Skeletal muscle cell (primary cell): ENCODE measurements at places on chromosomes 6 and 20.

DNA sequence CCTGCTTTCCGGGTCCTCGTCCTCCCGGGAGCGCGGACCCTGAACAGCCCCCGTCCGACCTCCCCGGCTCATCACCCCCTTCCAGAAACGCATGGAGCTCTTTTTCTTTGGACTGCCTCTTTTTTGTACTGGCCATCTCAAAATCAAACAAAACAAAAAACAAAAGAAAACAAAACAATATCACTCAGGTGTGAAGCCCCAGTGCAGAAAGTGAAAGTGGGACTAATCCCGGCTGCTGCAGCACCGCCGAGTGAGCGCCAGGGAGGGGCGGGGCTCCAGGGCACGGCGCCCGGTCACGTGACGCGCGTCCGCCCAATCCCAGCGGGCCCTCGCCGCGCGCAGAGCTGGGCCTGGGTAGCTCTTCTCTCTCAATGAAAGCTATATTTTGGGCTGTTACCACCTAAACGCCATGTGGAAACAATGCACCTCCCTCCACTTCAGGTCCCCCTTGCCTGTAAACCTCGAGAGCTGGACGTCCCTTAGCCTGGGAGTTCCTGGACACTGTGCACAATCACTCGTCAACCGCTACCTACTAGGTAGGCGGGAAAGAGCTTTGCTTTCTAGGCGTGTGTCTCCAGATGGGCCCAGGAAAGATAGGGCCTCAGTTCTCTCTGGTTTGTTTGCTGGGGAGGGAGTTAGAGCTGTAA is 93.7 kb upstream of the PRDM1 start:
- peak; percentile 38 for DNase-seq

GRCh38 chr6:133644892-133645619 is 243.9 kb upstream of the TCF21 start:
- DNase-seq, result no peak

- DNase-seq, result no peak
Observed at GRCh38 chr20:45765980-45766379, 25.7 kb downstream of the WFDC3 start.

DNA sequence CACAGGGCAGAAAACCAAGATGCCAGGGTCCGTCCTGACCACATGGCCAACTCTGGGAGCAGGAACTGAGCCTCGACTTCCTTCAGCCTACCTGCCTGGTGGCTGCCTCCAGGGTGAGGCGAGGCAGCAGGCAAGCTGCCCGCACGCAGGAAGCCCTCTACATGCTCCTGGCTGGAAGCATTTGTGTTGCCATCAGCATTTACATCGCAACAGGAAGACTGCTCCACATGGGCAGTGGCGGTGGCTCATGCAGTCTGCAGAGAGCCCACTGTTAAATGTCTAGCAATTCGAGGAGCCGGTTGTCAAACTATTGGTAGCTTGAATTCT is 233.8 kb downstream of the SYNDIG1 start:
- DNase-seq, result no peak

DNA sequence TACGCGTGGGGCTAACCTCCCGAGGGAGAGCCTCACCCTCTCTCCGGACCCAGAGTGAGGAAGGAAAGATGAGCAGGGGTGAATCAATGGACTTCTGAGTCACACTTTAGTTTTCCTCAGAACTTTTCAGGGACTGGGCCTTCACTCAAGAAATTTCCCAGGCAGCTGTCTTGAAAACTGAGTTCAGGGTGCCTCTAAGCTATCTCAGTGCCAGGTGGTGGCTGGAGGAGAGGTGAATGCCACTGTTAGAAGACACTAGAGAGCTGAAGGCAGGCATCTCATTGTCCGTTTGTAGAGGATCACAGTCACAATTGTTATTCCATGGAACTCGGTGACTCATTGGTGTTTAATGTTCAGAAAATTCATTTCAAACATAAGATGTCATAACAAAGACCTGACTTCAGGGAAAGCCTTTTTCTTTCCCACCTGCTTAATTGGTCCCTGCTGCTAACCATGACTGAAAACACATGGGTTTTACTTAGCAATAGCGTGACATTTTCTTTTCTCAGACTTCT is 5.3 kb upstream of the SERPINB6 start:
- no peak for DNase-seq

DNA sequence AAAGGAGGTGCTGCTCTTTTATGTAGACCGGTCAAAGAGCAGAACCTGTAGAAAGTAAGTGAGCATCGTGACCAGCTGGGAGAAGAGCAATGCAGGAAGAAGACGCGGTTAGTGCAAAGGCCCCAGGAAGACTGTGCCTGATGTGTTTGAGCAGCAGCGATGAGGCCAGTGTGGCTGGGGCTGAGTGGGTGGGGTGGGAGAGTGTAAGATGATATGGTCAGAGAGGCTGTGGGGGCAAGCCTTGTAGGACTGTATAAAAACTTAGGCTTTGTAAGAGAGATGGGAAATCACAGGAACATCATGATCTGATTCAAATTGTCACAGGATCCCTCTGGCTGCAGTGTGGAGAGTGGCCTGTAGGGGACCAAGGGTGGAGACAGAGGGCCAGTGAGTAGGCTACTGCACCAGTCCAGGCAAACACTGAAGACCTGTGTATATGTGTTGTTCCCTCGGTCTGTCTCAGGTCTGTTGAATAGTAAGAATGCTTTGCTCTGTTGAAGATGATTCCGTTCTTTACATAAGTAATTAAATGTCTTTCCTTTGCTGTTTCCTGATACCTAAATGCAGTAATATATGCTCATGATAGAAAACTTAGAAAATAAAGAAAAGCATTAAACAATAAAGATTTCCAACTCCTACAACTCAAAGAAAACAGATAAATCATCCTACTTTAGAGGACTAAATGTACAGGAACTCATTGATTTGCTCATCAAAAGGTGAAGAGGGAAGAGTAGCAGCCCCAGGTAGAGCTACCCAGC is 23.6 kb upstream of the WFDC2 start:
- no peak for DNase-seq

DNA sequence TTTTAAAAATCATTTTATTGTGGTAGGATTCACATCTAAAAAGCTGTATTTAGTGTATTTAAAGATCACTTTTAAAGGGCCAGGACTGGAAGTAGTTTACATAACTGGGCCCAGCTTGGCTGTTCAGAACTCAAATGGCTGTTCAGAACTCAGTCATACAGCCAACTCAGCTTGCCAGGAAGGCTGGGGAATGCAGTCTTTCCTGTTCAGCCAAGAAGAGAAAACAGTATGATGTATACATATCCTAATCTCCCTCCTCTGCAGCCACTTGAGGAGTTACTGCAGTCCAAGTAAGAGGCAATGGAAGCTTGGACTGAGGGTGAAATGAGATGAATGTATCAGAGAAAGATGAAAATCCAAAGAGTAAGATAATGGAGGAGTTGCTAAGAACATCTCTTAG is 24.6 kb downstream of the DSTN start:
- no peak for DNase-seq

- no peak for DNase-seq
Observed at GRCh38 chr6:105452924-105453756, 50.3 kb upstream of the PREP start.

DNA sequence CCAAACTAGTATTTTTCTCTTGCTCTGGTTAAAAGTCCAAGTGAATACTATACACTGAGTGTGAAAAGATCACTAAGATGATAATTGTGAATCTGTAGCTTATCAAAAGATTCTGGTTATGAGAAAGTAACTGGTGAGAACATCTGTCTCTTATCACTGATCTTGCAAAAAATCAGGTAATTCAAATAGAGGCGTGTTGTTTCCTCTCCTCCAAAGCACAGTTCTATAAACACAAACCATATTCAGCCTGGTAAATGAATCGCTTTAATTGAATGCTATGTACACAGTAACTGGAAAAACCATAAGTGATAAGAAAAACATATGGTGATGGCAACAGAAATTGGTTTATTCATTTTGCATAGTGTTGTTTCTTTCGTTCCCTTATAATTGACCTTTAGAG is 161.0 kb downstream of the RALGAPA2 start:
- DNase-seq, result no peak

- no peak for DNase-seq
Observed at GRCh38 chr20:20130399-20130798, 78.1 kb downstream of the CFAP61 start.

- DNase-seq, result no peak
Observed at GRCh38 chr20:36823121-36823520, 49.6 kb upstream of the DSN1 start.

DNA sequence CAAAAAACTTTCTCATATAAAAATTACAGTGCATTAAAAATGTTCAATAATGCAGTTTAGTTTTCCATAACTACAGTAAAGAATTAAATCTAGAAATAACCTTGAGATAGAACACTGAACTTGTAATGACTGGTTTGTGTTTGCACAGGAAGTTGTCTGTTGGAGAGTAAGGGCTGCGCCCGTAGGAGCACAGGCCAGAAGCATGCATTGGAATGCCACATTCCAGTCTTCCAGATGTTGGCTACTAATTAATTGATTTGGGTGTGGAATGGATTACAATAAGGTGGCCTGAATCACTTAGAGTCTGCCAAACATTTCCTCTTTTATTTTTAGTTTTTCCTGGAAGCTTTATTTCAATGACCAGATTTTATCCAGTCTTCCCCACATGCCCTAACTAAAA is 582.6 kb upstream of the MMS22L start:
- no peak for DNase-seq

GRCh38 chr6:69914015-69914485 is 47.7 kb downstream of the COL19A1 start:
- DNase-seq, result peak; percentile 39

- DNase-seq, result no peak
Observed at GRCh38 chr6:128482642-128483041, 37.8 kb downstream of the PTPRK start.

- DNase-seq, result no peak
Observed at GRCh38 chr6:27230758-27231111, 16.8 kb upstream of the PRSS16 start.

DNA sequence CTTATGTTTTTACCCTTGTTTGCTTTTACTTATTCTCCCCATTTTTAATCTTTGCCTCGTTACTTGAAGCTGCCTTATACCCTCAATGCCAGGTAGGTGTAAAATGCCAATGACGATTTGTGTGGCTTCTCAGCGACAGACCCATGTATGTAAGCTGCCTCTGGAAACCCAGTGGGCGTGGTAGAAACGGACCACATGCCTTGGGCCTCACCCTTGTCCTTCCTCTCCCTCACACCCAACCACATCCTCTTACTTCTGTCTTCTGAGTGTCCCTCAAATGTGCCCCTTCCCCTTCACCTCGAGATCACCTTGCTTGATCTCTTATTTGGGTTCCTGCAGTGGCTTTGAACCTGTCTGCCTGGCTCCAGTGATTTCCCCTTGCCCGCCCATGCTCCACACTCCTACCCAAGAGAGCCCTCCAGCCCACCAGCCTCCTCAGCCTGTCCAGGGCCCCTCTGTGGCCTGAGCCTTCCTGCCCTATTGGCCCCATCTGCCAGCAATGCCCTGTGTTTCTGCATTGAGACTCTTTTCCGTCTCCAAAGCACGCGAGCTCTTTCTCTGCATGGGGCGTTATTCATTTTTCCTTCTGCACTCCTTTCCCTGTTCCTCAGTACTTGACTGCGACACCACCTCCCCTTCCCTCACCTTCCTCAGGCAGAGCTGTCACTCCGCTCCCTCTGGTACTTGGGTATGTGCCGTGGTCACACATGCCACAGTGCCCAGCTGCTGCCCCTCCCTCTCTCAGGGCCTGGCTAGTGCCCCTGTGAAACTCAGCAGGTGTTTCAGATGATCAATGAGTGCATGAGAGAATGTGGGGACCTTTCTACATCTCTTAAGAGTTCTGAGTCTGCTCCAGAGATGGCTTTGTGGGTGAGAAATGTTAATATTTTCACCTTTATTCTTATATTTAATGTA is 115.4 kb downstream of the SLX4IP start:
- DNase-seq, result no peak

DNA sequence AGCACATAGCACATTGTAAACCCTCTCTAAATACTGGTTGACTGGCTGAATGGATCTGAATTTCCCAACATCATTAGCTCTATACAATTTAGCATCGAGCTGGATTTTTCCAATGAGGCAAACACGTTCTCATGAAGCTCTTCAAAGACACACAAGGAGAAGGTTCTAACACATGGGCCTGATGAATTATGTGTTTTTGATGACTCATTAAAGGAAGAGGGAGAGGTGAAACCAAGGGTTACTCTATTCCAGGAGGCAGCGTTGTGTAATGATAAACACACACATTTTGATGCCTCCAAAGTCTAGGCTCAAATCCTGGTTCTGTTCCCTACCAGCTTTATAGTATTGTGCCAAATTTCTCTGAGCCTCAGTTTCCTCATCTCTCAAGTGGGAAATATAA is 84.3 kb downstream of the PFDN4 start:
- DNase-seq, result peak; percentile 51

GRCh38 chr6:20137837-20138236 is 74.4 kb downstream of the MBOAT1 start:
- no peak for DNase-seq

GRCh38 chr6:168196881-168197635 is 118.0 kb upstream of the FRMD1 start:
- no peak for DNase-seq

GRCh38 chr6:157019115-157019641 is 242.0 kb downstream of the ARID1B start:
- no peak for DNase-seq

DNA sequence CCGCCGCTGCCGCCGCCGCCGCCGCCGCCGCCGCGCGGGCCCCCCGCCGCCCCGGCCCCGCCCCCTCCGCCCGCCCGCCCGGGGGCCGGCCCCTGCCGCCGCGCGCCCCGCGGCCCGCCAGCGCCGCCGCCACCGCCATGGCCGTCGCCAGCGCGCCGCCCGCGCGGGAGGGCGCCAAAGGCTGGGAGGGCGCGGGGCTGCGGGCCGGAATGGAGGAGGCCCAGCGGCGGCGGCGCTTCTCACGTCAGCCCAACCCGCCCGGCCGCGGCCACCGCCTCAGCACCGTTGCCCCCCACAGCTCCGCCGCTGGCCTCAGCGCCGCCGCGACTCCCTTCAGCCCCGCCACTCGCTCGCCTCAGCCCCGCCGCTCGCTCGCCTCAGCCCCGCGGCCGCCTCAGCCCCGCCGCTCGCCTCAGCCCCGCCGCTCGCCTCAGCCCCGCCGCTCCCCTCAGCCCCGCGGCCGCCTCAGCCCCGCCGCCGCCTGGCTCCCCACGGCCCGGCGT is 258 bp downstream of the PHF10 start:
- no peak for DNase-seq

- no peak for DNase-seq
Observed at GRCh38 chr6:111609028-111609820, 3.5 kb upstream of the TRAF3IP2 start.

GRCh38 chr6:131694832-131695426 is 6.3 kb downstream of the OR2A4 start:
- DNase-seq, result no peak

- DNase-seq, result no peak
Observed at GRCh38 chr6:106539936-106540335, 89.4 kb downstream of the RTN4IP1 start.

DNA sequence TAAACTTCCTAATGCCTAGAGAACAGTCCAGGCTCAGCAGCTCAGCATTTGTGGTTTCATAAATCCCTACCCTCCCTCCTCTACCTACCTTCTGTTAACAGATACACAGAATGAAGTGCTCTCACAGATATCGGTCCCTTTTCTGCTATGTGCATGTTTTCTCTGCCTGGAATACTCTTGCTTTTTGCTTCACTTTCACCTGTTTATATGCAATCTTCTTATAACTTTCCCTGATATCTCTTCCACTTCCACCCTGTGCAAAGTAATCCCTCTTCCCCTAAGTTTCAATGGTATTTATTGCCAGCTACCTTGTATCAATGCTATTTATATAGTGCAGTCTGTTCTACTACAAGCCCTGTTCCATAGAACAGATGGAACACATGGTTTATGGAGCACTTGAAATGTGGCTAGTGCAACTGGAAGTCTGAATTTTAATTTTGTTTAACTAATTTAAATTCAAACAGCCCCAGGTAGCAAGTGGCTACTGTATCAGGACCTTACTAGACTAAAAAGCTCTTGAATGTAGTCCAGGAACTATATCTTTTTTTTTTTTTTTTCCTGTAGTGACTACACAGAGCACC is 3.1 kb upstream of the TAB2 start:
- DNase-seq, result no peak
